ENCODE measurements at places on chromosomes 6 and 20. TPM values are rescaled to one million over a fixed set of nuclear protein-coding genes. Genes with fewer than 3 reads are reported as not detected.
A peak's percentile ranks its signal among the peaks of the same experiment; 100 is the strongest.

GRCh38 chr20:59040667-59041066 is 1.9 kb downstream of the PRELID3B start:
- no peaks in the 10 kb centered on the region for H3K27me3 ChIP-seq
- peaks cover 35% of the 10 kb centered on the region for H3K36me3 ChIP-seq
- no peak for DNase-seq
- peaks cover 22% of the 10 kb centered on the region for H3K4me1 ChIP-seq
- no peak overlapping the region for H3K27ac ChIP-seq

UBE2V1 gene
- total RNA-seq: 90.8 TPM

- no peaks in the 10 kb centered on the region for H3K36me3 ChIP-seq
- no peak overlapping the region for H3K4me3 ChIP-seq
- H3K27me3 ChIP-seq: peaks cover 4% of the 10 kb centered on the region
- peak overlapping the region; percentile 47 for H3K27ac ChIP-seq
Measured at GRCh38 chr6:125950293-125950692, 6.3 kb upstream of the HINT3 start.

GRCh38 chr20:3847429-3847940 is 851 bp downstream of the MAVS start:
- no peak for DNase-seq
- no peaks in the 10 kb centered on the region for H3K27me3 ChIP-seq
- peak overlapping the region; percentile 96 for H3K4me3 ChIP-seq
- H3K36me3 ChIP-seq: peaks cover 6% of the 10 kb centered on the region

DNA sequence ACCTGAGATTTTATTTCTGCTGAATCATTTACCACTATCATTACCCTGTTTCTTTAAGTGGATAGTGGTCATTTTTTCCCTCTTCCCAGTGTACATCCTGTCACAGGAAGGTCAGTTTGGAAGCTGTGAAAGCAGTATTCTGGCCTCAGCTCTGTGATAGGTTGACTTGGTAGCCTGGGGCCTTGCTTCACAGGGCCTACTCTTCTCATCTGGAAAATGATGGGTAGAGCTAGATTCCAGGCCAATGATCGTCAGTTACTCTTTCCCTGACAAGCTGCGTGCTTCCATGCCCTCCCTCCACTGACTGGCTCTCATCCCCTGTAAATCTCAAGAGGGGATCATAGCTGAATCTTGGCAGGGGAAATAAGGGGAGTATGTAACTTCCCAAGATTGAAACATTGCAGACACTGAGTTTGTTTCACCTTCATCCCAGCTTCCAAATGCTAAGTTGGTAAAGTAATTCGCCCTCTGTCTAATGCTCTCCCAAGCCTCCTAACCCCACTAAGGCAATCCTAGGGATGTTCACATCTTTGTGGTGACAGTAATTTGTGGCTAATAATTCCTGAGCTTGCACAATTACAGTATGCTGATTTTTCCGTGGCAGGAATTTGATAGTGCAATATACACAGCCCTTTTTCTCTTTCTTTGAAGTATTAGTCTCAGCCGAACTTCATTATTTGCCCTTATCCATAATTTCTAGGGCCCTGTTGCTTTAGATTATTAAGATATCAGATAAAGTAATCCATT is 51.2 kb downstream of the VAPB start:
- DNase-seq: no peak
- H3K27ac ChIP-seq: peak overlapping the region; percentile 37
- no peak overlapping the region for H3K4me3 ChIP-seq
- H3K36me3 ChIP-seq: peaks cover 31% of the 10 kb centered on the region
- H3K27me3 ChIP-seq: no peaks in the 10 kb centered on the region
- H3K4me1 ChIP-seq: no peaks in the 10 kb centered on the region

RAD21L1 gene
- not detected for total RNA-seq

GRCh38 chr6:42860036-42860435 is 19.4 kb upstream of the RPL7L1 start:
- H3K4me1 ChIP-seq: no peaks in the 10 kb centered on the region
- no peak overlapping the region for H3K4me3 ChIP-seq
- peaks cover 38% of the 10 kb centered on the region for H3K36me3 ChIP-seq
- no peak overlapping the region for H3K27ac ChIP-seq
- DNase-seq: no peak

DNA sequence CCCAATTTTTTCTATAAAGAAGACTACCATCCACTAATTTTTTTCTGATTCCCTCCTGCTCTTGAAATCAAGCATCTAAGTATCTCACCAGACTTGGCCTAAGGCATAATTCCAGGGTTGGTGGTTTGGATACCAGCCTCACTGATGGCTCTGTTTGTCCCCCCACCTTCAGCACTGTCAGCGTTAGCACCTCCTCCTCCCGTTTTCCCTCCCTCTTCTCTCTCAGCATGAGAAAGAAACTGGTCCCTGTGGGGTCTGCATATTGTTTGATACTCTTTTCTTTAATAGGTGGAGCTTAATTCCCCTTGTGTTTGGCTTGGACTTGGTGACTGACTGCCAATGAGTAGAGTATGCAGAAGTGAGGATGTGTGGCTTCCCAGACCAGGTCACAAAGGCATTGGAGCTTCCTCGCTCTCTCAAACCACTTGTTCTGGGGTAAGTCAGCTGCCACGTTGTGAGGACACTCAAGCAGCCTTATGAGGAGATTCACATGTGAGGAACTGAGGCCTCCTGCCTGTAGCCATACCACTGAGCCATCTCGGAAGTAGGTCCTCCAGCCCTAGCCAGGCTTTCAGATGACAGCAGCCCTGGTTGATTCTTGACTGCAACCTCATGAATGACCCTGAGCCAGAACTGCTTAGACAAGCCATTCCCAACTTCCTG is 65.2 kb downstream of the RIOK1 start:
- no peak overlapping the region for H3K27ac ChIP-seq
- H3K36me3 ChIP-seq: no peaks in the 10 kb centered on the region
- no peak for DNase-seq

GRCh38 chr6:151257985-151258445 is 18.2 kb downstream of the AKAP12 start:
- peak overlapping the region; percentile 25 for H3K27ac ChIP-seq
- H3K4me1 ChIP-seq: peaks cover 12% of the 10 kb centered on the region
- no peaks in the 10 kb centered on the region for H3K27me3 ChIP-seq
- peak; percentile 50 for DNase-seq

FOXF2 gene
- 1.1 TPM for total RNA-seq

DNA sequence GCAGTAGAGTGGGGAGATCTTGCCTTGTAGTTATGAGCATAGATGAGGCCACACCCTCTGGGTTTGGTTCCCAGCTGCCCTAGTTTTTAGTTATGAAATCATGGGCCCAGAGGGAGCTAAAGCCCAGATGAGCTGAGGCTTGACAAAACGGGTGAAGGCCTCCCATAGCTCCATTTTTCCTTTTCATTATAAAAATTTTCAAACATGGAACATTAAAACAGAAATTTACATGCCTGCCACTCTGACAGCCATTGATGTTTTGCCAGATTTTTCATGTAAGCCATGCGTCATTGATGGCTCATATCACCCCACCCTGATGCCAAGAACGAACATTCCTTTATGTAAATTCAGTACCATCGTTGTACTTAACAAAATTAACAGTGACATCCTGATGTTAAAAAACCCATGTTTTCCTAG is 67.9 kb downstream of the IGF2R start:
- H3K27ac ChIP-seq: peak overlapping the region; percentile 89
- peaks cover 27% of the 10 kb centered on the region for H3K4me1 ChIP-seq
- H3K36me3 ChIP-seq: peaks cover 48% of the 10 kb centered on the region

SAYSD1 gene
- total RNA-seq: 29.8 TPM

DNA sequence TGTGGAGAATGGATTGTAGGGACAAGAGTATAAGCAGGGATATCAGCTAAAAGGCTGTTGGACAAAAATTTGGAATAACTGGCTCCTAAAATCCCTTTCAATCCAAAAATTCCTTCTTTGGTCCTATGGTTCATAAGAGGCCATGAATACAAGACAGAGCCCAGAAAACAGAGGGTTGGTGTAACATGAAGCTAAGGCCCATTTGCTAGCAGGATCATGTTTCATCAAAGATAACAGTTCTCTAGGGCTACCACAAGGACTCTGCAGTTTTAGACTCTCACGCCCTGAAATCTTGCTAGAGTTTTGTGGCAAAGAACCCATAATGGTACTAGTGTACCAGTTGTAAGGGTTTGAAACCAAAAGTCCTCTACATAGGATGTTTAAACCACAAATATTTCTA is 327.8 kb upstream of the TBX18 start:
- H3K4me3 ChIP-seq: no peak overlapping the region
- no peaks in the 10 kb centered on the region for H3K36me3 ChIP-seq
- no peaks in the 10 kb centered on the region for H3K4me1 ChIP-seq
- no peak for DNase-seq
- no peaks in the 10 kb centered on the region for H3K27me3 ChIP-seq
- no peak overlapping the region for H3K27ac ChIP-seq

EPM2A gene
- total RNA-seq: 10.6 TPM

DNA sequence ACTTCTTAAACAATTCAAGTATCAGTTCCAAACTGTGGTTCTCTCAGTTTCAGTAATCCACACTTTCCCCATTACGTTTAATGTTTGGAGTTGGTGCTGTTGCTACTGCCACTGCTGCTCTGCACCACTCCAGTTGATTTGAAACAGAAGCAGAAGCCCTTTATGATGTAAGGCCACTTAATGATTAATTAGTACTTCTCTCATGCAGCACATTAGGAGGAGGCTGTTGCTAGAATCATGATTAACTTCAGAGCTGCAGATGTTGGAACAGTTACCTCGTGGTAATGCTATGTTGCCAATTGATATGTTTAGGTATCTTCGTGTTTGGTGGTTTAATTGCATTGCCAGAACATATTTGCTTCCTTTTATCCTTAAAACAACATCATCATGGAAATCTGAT is 986.2 kb upstream of the CITED2 start:
- no peaks in the 10 kb centered on the region for H3K27me3 ChIP-seq
- peaks cover 4% of the 10 kb centered on the region for H3K36me3 ChIP-seq

DNA sequence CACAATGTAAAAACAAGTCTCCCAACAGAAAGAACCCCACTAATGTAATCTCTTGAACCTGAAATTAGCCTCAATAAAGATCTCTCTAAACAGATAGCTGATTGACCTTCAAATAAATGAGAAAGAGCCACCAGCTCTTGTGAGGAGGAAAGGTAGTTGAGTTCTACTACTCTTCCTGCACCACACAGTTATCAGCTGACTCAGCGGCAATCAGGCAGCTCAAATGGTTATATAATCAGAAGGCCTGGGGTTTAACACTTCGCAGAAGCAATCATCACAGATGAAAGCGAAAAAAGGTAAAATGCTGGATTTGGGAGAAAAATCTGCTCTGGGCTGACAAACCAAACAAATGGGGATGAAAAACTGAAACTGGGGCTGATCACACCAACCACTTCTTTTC is 91.8 kb downstream of the CHD6 start:
- H3K27ac ChIP-seq: no peak overlapping the region
- DNase-seq: no peak
- H3K4me3 ChIP-seq: no peak overlapping the region
- no peaks in the 10 kb centered on the region for H3K36me3 ChIP-seq
- peaks cover 11% of the 10 kb centered on the region for H3K4me1 ChIP-seq

- DNase-seq: peak; percentile 100
- peaks cover 2% of the 10 kb centered on the region for H3K4me1 ChIP-seq
- no peaks in the 10 kb centered on the region for H3K36me3 ChIP-seq
- H3K27ac ChIP-seq: no peak overlapping the region
- H3K27me3 ChIP-seq: peaks cover 18% of the 10 kb centered on the region
Measured at GRCh38 chr6:43263314-43264178, 20.3 kb downstream of the TTBK1 start.

- no peaks in the 10 kb centered on the region for H3K36me3 ChIP-seq
- DNase-seq: no peak
- H3K27ac ChIP-seq: no peak overlapping the region
- no peaks in the 10 kb centered on the region for H3K27me3 ChIP-seq
- H3K4me1 ChIP-seq: no peaks in the 10 kb centered on the region
- peak overlapping the region; percentile 40 for H3K4me3 ChIP-seq
Measured at GRCh38 chr6:28090917-28091586, 10.7 kb downstream of the ZNF165 start.

DNA sequence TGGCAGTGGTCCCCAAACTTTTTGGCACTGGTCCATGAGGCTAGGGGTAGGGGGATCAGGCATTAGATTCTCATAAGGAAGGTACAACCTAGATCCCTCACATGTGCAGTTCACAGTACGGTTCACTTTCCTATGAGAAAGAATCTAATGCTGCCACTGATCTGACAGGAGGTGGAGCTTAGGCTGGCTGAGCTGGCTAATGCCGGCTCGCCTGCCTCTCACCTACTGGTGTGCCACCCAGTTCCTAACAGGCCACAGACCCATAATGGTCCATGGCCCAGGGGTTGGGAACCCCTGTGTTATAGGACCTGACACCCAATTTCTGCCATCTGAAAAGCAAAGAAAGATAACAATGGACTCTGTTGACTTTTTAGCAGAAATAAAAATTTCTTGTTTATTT is 199.6 kb downstream of the GMPR start:
- H3K4me3 ChIP-seq: no peak overlapping the region
- H3K27me3 ChIP-seq: no peaks in the 10 kb centered on the region
- no peak overlapping the region for H3K27ac ChIP-seq

DNA sequence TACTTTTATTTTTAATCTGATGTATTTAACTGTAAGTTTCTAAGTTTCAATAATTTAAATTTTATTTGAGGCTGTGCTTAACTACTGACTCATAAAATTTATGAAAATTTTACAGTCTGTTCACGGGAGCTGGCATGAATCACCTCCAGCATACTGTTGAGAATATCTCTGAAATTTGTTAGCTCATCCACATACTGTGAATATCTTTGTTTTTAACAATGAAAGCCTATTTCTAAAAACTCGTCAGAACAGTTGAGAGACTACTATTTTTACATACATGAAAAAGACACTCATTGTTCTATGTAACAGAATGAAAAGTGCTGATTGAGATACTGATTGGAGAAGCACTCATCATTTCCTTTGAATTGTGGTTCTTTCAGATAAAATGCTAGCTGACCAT is 749.3 kb downstream of the TENT5A start:
- no peak overlapping the region for H3K27ac ChIP-seq
- H3K27me3 ChIP-seq: no peaks in the 10 kb centered on the region

GRCh38 chr6:87483929-87484328 is 11.2 kb downstream of the SLC35A1 start:
- no peak overlapping the region for H3K27ac ChIP-seq
- no peak for DNase-seq
- H3K4me1 ChIP-seq: peaks cover 5% of the 10 kb centered on the region
- H3K36me3 ChIP-seq: peaks cover 9% of the 10 kb centered on the region
- no peak overlapping the region for H3K4me3 ChIP-seq

SIRPD gene
- not detected for total RNA-seq

- no peak for DNase-seq
- no peaks in the 10 kb centered on the region for H3K4me1 ChIP-seq
- no peaks in the 10 kb centered on the region for H3K27me3 ChIP-seq
- H3K4me3 ChIP-seq: no peak overlapping the region
- no peaks in the 10 kb centered on the region for H3K36me3 ChIP-seq
Measured at GRCh38 chr6:98498144-98498775, 336.1 kb upstream of the POU3F2 start.

- H3K4me1 ChIP-seq: peaks cover 29% of the 10 kb centered on the region
- peak overlapping the region; percentile 86 for H3K27ac ChIP-seq
- no peaks in the 10 kb centered on the region for H3K27me3 ChIP-seq
- peak overlapping the region; percentile 83 for H3K4me3 ChIP-seq
Measured at GRCh38 chr6:131061041-131061750, 1.8 kb downstream of the EPB41L2 start.

Data from osteoblast (primary cell).